ENCODE measurements at places on chromosomes 11 and 22.

DNA sequence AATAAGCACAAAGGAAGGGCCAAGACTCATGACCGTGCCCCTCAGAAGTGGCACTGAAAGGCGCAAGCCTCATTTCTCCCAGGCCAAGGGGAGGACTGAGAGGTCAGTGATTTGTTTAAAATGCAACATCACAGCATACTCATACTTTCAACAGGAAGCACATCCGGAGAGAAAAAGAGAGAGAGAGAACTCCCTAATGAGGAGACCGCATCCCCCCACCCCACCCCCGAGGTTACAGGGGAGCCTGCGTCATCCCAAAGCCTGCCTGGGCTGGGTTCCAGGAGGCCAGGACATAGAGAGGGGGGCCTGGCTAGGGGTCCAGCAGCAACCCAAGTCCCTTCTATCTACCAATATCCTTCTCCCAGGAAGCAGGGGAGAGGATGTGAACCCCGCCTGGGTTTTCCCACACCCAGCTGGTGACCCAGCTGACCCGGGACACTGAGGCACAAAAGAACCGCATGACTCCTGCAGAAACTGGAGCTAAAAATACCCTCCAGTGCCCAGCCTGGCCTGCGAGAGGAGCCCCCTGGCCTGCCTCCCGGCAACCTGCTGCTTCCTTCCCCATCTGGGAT, 3.8 kb downstream of the CSNK1E start:
- DNase-seq, result no peak

DNA sequence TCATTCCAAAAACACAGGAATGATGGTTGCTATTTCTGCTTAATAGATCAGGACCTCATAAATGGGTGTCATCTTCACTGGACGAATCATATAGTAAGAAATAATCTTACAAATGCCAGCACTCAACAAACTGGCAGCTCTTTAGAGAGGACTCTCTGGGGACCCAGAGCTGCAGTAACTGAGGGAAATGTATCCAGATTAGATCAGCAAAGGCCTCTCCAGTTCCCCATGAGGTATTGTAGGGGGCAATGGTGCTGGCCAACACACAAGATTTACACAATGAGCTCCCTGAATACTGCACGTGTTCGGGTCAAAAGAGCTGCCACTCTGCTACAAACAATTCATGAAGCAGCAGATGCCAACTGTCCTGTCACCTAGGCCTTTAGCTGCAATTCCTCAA, 110.2 kb downstream of the RBFOX2 start:
- DNase-seq, result no peak

GRCh38 chr11:58626934-58627483, 4.5 kb downstream of the CNTF start:
- no peak for DNase-seq

DNA sequence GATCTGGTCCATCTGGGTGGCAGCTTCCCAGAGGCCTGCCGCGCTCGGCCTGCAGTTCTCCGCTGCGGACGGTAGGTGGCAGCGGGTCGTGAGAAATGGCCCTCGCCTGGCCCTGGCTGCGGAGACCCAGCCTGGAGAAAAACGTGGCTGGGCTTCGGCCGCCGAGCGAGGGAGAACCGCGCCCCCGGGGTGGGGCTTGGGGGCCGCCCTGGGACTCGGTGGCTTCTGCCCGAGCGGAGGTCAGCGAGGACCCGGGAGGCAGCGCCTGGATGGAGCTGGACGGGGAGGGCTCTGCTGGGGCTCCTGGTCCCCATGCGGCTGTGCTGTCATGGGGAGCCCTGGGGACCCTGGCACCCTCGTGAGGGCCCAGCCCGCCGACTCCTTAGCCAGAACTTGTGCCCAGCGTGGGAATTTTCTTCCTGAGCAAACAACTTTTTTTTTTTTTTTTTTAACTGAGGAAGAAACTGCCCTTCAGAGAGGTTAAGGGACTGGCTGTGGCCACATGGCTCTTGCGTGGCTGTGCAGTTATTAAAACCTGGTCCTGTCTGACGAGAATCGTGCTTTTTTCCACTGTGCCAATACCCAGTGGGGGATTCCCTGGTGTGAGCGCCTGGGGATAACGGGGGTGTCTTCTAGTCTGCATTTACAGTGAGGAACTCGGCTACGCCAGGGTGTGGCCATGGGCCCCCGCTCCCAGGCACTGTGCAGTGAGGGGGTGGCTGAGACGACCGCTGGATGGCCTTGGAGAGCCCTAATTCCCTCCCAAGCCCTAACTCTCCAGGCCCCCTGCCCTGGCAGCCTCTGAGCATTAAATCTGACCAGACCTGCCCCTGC, 535.6 kb downstream of the INSC start:
- peak; percentile 29 for DNase-seq

DNA sequence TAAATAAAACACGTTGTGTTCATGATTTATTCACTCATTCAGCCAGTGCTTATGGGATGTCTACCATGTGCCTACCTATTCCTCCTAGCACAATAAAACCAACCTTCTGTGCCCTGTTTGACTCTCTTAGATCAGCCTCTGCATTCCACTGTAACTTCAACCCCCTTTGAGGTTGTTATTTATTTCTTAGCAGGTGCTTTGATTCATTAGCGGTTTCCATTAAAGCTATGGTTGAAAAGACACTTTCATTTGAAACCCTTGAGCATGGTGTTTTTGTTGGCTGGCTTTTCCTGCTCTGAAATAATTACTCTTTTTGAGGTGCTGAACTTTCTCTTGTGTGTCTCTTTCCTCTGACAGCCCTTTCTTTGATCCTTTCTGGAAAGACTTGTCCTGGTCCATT, 570.6 kb upstream of the LARGE1 start:
- no peak for DNase-seq

DNA sequence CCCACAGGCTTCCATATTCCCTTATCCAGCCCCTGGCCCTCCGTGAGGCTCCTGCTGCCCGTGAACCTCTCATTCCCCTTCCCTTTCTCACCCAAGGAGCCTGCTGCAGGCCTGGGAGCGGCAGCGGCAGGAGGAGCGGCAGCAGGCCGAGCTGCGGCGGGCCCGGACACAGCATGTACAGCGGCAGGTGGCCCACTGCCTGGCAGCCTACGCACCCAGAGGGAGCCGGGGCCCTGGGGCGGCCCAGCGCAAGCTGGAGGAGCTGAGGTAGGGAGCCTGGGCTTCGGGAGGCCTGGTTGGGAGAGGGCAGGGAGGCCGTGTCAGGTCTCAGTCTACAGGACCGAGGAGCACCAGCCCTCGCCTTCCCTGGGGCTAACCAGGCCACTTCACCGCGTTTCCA, 8.1 kb upstream of the SART1 start:
- DNase-seq, result no peak

GRCh38 chr11:127074151-127074761, 73.7 kb upstream of the KIRREL3 start:
- DNase-seq, result no peak

DNA sequence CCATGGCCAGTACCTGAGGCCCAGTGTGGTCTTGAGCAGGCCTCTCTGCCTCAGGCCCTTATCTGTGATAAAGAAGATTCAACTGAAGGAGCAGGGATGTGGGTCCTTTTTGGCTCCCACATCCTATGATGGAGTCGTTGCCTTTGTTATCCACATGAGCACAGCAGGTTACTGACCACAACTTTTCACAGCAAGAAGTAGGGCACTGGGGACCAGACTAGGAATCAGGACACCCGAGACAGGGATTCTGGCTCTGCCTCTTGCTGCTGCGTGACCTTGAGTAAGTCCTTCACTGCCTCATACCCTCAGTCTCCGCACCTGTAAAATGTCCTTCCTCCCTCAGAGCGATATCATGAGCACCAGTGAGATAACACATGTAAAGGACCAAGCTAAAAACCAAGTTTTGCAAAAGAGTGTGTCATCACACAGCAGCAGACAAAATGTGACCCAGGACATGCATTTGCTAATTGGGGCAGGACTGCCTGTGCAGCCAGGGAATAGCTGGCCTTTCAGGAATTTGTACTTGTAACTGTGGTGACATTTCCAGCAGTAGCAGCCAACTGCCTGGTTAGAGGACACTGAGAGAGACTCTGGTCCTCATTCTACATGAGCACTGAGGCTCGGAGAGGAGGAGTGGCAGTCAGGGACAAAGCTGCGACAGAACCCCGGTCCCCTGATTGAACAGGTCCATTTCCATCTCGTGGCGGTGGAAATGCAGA, 13.2 kb upstream of the SMIM35 start:
- DNase-seq, result no peak

DNA sequence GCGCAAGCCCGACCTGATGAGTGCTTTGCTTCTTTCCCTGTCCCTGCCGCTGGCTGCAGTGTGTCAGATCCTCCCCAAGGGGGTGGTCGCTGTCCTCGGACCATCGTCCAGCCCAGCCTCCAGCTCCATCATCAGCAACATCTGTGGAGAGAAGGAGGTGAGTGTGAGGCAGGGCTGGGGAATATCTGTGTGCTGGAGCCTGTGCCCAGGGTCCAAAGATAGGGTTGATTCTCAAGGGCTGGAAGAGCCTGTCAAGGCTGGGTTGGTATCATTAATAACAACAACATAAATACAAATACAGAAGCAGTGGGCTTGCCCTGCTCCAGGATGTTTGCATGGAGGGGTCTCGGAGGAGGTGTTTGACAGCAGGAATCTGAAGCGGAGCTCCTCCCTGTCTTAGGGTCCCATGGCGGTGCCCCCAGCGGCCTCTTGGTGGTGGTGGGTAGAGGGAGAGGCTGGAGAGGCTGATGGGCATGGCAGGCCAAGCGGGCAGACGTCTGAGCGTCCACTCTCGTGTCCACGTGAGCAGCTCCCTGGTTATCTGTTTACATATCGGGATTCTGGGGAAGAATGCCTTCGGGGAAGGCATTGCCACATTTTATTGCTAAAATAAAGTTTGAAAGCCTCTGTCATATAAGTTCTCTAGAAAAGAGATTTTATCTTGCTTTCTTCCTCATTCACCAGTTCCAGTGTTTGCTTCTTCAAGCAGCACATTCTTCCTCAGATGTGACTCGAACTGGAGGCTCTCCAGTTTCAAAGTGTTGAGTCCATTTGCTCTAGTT, 208.4 kb upstream of the TBCEL start:
- DNase-seq, result no peak

DNA sequence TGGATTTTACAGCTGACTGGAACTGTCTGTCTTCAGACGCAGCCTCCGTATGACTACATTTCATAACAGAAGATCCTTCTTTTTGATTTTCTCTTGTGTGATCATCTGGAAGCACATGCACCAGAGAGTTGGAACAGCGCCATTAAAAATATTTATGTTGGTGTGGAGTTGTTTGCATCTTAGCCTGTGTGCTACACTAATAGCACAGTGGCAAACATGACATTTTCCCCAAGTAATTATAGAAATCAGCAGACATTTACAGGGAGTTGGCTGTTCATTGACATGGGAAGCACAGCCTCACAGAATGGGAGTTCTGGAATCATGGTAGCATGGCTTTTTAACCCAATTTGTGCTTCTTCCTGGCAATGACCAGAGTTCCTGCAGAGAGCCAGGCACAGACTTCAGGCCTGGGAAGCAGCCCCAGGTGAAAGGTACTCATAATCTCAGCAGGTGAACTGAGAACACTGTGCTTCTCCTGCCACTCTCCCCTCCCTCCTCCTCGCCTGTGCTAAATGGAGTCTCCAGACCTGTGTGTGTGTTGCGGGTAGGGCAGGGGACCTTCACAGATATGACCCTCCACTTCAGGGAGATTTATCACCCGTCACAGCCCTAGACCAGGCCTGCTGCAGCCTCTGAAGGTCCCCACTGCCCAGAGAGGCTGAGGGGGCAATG, 82.8 kb upstream of the PLET1 start:
- DNase-seq, result no peak

DNA sequence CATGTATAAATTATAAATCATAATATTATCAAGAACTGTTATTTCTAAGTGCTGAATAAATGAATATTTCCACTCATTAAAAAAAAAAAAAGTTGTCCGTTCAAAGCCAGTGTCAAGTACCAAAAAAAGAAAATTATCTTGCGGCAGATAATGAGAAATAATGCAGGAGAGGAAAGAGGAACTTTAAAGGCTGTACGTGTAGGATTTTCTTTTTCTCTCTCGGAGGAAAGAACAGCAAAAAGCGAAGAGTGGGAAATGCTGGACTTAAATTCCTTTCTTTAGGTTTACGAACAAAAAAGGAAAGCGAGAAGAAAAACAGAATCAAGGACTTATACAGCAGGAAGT, 999 bp upstream of the CCDC83 start:
- no peak for DNase-seq

DNA sequence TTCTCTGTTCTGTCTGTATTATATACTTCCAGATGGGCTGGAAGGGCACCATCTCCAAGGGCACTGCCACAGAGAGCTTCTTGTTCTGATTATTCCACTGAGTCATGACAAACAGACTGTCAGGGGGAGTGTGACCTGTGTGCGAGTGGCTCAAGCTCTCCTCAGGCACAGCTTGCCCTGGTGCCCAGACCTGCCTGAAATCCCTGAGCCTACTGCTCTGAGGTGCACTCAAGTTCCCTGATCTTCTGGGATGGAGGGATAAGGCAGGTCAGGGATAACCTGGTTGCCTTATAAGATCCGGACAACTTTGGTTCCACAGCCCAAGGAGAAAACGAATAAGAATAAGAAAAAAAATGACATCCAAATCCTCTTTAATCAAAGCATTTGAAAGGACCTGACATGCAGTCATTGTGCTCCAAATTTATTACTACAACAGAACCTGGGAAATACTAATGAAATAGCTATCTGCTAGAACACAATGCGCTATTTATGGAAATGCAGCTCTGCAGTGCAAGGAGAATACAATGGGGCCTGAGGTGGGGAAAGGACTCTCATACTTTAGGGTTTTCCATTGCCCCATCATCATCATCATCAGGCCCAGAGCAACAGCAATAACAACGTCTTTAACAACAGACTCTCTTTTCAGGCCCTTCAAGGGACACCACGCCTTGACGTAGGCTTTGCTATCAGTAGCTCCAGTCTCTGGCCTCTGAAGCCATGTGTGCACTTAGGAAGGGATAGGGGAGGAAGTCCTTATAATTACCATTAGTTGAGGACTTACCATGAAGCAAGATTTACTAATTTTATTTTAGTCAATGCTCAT, 217.1 kb upstream of the KIRREL3 start:
- DNase-seq, result no peak

- DNase-seq, result no peak
Observed at GRCh38 chr22:34427841-34428240, 507.6 kb upstream of the LARGE1 start.

GRCh38 chr11:37657645-37658044, 1059.6 kb upstream of the RAG2 start:
- DNase-seq, result no peak

GRCh38 chr11:1317993-1318392, 8.6 kb upstream of the TOLLIP start:
- no peak for DNase-seq

- no peak for DNase-seq
Observed at GRCh38 chr11:66915866-66916265, 42.3 kb downstream of the PC start.
